ENCODE measurements at places on chromosomes 11 and 22. TPM values are rescaled to one million over a fixed set of nuclear protein-coding genes. Genes with fewer than 3 reads are reported as not detected.

DNA sequence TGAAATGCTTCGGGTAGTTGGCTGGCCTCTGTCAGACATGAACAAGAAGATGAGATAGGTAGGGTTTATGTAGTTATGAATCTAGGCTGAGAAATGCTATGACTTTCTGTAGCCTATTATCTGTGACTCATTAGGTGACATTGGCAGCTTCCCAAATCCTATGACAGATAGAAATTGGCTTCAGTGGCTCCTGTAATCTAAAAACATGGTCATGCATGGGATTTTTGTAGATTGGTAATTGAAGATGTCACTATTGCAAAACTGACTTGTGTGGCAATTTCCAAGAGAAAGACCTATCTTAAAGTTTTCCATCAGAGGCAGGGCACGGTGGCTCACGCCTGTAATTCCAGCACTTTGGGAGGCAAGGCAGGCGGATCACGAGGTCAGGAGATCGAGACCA is 29.4 kb upstream of the GRIK4 start:
- no peak overlapping the region for H3K27ac ChIP-seq
- H3K36me3 ChIP-seq = peaks cover 45% of the 10 kb centered on the region
- H3K4me3 ChIP-seq = no peak overlapping the region
- H3K4me1 ChIP-seq = no peaks in the 10 kb centered on the region

DNA sequence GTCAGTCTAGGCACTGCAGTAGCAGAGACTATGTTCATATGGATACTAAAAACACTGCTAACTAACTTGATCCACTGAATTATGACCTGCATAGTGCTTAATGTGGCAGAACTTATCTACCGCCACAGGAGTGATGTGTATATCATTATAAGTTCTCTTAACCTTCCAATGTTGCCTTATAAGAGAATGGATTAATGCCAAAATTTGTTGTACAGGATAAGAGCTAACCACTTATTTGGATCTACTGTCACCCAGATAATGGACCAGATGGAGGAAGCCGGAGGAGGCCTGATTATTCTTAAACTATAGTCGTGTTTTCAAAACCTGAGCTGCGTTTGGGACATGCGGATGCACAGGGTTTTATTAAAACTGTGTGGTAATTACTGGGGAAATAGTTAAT is 1.9 kb upstream of the OR51B4 start:
- peaks cover 10% of the 10 kb centered on the region for H3K27me3 ChIP-seq
- no peak overlapping the region for H3K27ac ChIP-seq
- H3K4me3 ChIP-seq = no peak overlapping the region

- H3K27ac ChIP-seq = no peak overlapping the region
- no peak overlapping the region for H3K4me3 ChIP-seq
- H3K36me3 ChIP-seq = no peaks in the 10 kb centered on the region
- DNase-seq = no peak
- no peaks in the 10 kb centered on the region for H3K27me3 ChIP-seq
- peaks cover 32% of the 10 kb centered on the region for H3K4me1 ChIP-seq
Measured at GRCh38 chr11:35103366-35104208, 35.4 kb upstream of the CD44 start.

DNA sequence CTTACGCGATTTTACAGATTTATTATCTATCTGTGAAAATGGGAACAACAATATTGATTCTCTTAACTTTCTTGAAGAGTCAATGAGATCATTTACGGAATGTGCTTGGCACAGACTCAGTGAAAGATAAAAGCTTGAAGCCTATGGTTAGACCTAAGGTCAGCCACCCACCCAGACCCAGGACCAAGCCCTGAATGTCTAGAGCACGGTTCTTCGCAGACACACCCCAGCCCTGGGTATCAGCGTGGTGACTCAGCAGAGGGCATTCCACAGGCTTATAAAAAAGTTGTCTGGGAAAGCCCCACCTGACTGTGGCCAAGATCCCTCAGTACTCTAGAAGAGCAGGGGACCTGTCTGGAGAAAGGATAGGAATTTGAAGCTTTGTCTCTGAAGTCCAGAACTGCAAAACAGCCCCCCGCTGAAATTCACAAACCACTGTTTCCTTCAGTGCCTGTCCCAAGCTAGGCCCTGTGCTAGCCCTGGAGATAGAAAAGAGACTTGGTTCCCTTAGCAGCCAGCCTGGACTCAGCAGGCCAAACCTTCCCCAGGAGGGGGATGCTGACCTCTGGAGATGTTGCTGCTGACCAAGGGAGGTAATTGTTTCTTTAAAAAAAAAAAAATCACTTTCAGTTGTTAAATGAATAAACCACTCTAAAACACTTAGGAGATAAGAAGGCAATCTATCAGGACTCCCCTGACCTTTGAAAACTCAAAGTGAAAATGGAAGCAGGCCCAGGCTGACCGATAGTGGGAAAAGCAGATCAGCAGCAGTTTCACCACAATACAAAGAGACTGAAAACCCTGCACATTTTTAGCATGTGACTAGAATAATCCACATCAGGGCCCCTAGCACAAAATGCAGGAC is 114.0 kb downstream of the ABTB2 start:
- peak; percentile 1 for DNase-seq
- no peaks in the 10 kb centered on the region for H3K36me3 ChIP-seq
- no peaks in the 10 kb centered on the region for H3K27me3 ChIP-seq

- H3K27me3 ChIP-seq = no peaks in the 10 kb centered on the region
- no peak overlapping the region for H3K4me3 ChIP-seq
- no peak overlapping the region for H3K27ac ChIP-seq
- DNase-seq = no peak
Measured at GRCh38 chr11:47783087-47783610, 16.0 kb upstream of the FNBP4 start.

DNA sequence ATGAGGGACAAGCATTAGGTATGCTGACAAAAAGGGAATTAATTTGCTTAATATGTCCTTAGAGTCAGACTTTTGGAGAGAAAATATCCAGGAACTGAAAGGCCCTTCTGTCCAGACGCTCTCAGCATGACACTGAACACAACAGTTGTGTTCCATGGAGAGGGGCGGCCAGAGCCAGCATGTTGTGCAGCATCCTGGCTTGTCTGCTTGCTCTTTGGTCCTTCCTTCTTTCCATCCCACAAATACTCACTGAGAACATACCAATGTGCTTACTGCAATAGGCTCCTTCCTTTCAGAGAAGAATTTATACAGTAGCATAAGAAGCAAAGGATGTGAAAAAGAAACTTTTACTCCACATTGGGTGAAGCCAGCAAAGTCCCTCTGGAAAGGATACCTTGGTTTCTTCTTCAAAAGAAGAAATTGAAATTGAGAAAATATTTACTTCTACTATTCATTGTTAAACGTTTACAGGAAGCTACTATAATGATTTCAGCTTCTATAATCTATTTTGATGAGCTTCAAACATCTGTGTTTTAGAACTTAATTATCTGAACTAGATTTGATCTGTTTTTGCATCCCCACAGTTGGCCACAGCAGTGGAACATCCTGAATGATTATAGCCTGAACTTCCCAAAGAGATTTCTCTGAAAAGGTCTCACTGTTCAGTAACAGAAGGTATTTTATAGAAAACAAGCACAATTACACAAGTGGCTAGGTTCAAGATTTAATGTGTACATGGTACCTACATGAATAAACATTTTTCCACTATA is 304.1 kb upstream of the PITPNB start:
- peaks cover 3% of the 10 kb centered on the region for H3K4me1 ChIP-seq
- H3K27ac ChIP-seq = peak overlapping the region; percentile 47
- DNase-seq = no peak
- no peaks in the 10 kb centered on the region for H3K36me3 ChIP-seq

DNA sequence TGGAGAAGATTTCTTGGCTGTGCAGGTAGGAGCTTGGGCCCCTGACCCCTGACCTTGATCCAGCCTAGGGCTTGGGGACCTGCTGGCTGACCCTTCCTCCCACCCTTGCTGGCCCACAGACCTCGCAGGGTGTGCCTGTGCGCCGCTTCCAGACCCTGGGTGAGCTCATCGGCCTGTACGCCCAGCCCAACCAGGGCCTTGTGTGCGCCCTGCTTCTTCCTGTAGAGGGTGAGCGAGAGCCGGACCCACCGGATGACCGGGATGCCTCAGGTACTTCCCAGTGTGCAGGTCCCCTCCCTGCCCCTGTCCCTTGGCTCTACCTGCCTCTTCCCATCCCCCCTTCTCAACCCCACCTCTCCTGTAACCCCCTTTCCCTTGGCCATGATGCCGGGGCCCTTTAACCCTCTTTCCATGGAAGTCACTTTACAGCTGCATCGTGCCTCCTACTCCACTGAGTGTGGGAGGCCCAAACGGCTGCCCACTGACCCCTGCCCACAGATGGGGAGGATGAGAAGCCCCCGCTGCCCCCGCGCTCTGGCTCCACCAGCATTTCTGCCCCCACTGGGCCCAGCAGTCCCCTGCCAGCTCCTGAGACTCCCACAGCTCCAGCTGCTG is 3.8 kb downstream of the INPPL1 start:
- peaks cover 36% of the 10 kb centered on the region for H3K36me3 ChIP-seq
- no peaks in the 10 kb centered on the region for H3K27me3 ChIP-seq
- H3K4me1 ChIP-seq = peaks cover 34% of the 10 kb centered on the region

GRCh38 chr11:94602430-94603372 is 35.5 kb downstream of the PIWIL4 start:
- H3K27ac ChIP-seq = no peak overlapping the region
- H3K36me3 ChIP-seq = peaks cover 13% of the 10 kb centered on the region
- DNase-seq = no peak
- H3K4me1 ChIP-seq = peaks cover 25% of the 10 kb centered on the region
- H3K4me3 ChIP-seq = no peak overlapping the region
- no peaks in the 10 kb centered on the region for H3K27me3 ChIP-seq

GRCh38 chr11:125305345-125305744 is 140.8 kb downstream of the PKNOX2 start:
- peaks cover 14% of the 10 kb centered on the region for H3K36me3 ChIP-seq
- no peak for DNase-seq
- no peaks in the 10 kb centered on the region for H3K27me3 ChIP-seq
- no peak overlapping the region for H3K4me3 ChIP-seq
- H3K27ac ChIP-seq = no peak overlapping the region

DNA sequence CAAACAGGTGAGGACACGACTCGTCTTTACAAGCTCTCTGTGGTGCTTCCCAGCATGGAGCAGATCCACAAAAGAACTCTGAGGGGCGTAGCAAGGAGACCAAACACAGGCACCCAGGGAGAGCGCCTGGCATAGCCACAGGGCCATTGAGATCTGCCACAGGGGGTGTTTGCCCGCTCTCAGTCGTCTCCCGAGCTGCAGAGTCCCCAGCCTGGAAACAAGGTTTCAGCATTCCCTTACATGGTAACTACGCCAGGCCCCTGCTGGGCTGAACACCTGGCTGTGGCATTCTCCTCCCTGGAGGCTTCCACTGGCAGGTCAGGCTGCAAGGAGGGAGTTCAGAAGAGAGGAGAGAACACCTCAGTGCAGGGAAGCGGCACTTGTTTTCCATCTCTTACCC is 962.1 kb downstream of the NTM start:
- H3K27ac ChIP-seq = no peak overlapping the region
- H3K4me1 ChIP-seq = no peaks in the 10 kb centered on the region
- H3K36me3 ChIP-seq = peaks cover 5% of the 10 kb centered on the region
- H3K4me3 ChIP-seq = no peak overlapping the region

GRCh38 chr11:100730266-100730665 is 43.2 kb downstream of the ARHGAP42 start:
- no peak overlapping the region for H3K4me3 ChIP-seq
- H3K4me1 ChIP-seq = peaks cover 23% of the 10 kb centered on the region
- DNase-seq = no peak

NAALADL1 gene
- total RNA-seq = not detected

C11orf86 gene
- not detected for total RNA-seq

MFRP gene
- not detected for total RNA-seq

ZBTB3 gene
- total RNA-seq = 10.2 TPM
